ENCODE measurements at places on chromosomes 3 and 15.
A peak's percentile ranks its signal among the peaks of the same experiment; 100 is the strongest.

- no peak for DNase-seq
Measured at GRCh38 chr15:57485869-57486268, 105.8 kb upstream of the MYZAP start.

GRCh38 chr3:37140899-37141541, 33.4 kb downstream of the LRRFIP2 start:
- DNase-seq = no peak

DNA sequence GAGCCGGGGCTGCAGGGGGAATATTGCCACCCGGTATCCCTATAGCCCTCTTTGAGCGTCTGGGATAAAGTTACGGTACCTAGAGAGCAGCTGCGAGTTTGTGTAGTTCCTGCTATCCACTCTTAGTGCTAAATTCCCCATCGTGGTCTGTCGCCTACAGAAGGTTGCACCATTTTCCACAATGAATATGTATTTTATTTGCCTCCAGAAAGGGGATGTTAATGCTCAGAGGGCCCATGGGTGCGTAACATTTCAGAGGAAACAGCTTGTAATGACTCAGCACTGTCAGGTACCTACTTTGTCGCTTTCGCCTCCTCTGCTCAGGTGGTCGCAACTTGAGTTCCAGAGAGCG, 1.1 kb downstream of the SLCO3A1 start:
- DNase-seq = no peak

- DNase-seq = no peak
Measured at GRCh38 chr3:189797103-189797750, 166.0 kb downstream of the TP63 start.

- no peak for DNase-seq
Measured at GRCh38 chr15:65981837-65982626, 112.7 kb downstream of the RAB11A start.

DNA sequence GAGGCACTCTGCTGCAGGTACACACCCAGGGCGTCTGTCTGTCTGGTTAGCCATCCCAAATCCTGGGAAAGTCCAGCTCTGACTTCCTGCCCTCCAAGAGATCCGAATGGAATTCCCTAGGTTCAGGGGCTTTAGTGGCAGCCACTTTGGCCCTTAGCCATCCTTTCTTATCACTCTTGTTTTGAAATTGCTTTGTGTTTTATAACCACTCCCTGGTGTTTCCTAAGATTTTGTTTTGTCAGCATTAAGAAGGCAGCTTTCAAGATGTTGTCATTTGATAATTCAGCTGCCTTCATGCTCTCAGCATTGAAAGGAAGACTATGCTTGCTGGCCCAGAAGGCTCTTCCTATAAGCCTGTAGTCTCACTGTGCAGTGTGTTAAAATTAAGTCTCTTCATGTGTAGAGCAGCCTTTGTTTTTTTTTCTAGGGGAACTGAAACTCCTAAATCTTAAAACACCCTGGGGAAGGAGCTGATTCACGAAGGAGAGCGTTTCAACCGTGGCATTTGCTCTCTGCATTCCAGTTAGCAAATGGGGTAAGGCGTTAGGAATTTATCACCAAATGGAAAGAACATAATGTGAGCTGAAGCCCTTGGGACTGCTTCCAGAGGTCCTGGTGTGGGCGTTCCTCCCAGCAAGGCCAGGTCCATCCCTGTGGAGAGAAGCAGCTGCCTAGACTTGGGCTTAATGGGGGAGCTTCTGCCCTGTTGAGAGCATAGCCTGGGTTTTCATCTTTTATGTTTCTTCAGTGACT, 14.2 kb upstream of the CLEC3B start:
- no peak for DNase-seq

GRCh38 chr3:170751899-170752293, 118.1 kb downstream of the RPL22L1 start:
- DNase-seq = no peak

- no peak for DNase-seq
Measured at GRCh38 chr15:71571641-71572040, 238.7 kb upstream of the NR2E3 start.

DNA sequence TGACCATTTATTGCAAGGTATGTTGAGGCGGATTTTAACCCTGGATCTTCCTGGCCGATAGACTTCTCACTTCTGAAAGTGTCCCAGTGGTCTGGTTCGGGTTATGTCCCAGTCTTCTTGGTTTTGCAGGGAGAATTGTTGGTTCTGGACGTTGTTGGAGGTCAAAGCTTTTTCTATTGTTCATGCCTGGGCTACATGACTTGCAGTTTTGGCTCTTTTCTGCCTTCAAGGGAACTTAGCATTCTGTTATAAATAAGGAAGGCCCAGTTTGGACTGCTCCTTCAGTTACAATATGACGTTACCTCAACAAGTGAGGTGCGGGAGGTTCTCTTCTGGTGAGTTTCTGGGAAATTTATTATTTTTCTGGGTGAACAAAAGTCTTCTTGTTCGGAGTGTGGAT, 614.3 kb downstream of the DIPK2A start:
- DNase-seq = no peak

- no peak for DNase-seq
Measured at GRCh38 chr15:25766417-25766816, 96.7 kb downstream of the ATP10A start.

DNA sequence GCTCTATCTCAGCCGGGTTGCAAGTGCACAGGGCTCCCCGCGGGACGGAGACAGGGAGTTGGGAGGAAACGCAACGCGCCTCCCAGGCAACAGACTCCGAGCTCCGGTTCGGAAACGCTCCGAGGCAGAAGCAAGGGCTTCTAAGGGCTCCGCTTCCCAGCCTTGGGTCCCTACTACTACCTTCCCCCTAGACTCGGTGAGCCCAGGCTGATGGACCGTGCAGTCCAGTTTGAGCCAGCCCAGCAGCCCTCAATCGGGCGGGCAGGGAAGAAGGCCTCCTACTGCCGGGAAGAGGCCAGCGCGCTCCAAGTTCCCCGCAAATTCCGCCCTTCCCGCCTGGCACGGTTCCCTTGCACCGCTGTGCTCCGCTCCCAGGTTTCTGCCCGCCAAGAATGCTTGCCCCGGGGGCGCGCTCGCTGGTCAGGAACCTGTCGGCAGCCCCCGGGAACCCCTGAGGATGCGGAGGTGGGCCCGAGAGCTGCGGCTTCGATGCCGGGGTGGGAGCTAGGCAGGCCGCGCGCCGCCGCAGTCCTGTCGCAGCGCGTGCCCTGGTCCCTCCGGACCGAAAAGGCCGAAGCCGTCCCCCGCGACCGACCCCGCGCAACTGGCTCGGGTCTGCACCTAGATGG, 728 bp downstream of the TRANK1 start:
- peak; percentile 34 for DNase-seq

All from tibial nerve (tissue), 4 donors.